ENCODE measurements at places on chromosomes 13 and 19.

- no peak for DNase-seq
These were observed 71.9 kb upstream of the KLF12 start for GRCh38 chr13:74206061-74206561.

- DNase-seq: no peak
These were observed 89.3 kb downstream of the MIPEP start for GRCh38 chr13:23799945-23800344.

DNA sequence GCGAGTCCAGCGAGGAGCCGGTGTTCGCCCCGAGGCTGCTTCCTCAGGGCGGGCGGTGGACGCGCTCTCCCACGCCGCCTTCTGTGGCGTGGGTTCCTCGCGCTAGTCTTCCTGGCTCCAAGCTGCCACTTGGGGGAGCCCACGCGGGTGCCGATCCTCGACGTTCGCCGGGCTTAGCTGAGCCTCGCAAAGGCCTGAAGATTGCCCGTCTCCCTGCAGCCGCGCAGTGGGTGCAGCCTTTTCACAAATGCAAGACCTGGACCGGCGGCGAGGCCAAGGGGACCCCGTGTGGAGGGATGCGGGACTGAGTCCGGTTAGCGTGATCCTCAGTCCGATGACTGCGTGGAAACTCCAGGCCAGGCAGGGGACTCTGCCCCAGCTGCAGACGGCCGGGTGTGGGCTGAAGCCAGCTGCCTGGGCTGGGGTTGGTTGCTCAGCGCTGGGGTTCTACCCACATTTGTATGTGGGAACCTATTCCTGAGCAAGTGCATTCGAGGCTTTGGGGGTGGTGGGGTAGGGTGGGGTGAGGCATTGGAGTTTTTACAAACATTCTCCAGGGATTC, 16.6 kb upstream of the LRP3 start:
- DNase-seq: no peak

DNA sequence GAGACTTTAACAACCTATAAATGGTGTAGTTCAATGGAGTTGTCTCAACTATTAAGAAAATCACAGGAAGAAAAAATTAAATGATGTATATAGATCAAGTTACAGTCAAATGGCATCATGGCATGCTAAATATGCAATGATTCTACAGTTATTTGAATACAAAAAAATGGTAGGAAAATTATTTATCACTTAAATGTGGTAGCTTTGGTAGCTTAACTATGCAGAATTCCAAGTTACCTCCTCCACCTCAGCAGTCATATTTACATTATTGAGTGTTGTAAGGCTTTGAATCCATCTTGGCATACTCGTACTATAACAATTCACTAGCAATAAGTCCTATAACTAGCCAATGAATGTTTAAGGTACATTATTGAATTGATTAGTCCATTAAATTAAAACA, 36.8 kb downstream of the CAB39L start:
- DNase-seq: no peak

GRCh38 chr13:32232263-32232662, 82.9 kb downstream of the ZAR1L start:
- no peak for DNase-seq

GRCh38 chr19:52648336-52649016, 10.3 kb upstream of the ZNF83 start:
- no peak for DNase-seq

- no peak for DNase-seq
These were observed 277.8 kb downstream of the ABCC4 start for GRCh38 chr13:95023405-95023804.

DNA sequence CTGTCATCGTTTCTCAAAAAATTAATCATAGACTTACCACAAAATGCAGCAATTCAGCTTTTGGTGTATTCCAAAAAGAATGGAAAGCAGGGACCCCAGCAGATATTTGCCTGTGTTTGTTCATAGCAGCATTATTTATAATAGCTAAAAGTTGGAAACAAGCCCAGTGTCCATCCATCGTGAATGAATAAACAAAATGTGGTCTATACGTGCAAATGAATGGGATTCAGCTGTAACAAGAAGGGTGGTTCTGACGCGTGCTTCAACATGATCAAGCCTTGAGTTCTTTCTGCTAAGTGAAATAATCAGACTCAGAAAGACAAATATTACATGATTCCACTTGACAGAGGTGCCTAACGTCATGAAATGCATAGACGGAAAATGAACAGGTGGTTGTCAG, 36.4 kb downstream of the PSG11 start:
- peak; percentile 14 for DNase-seq

DNA sequence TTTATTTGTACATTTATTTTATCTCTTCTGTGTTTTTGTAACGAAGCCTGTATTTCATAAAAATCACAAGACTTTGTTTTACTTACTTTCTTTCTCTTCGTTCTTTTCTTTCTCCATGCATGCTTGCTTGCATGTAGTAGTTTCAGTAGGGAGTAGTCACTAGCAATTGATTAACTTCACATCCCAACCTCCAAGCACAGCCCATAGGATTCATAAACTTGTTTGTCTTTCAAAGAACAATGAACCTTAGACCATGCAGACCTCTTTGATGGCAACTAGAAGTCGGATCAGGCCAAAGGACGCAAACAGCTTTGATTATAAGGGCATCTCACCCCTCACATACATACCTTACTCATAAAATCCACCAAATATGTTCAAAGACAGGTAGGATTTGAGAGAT, 3.1 kb upstream of the PRR20A start:
- no peak for DNase-seq

DNA sequence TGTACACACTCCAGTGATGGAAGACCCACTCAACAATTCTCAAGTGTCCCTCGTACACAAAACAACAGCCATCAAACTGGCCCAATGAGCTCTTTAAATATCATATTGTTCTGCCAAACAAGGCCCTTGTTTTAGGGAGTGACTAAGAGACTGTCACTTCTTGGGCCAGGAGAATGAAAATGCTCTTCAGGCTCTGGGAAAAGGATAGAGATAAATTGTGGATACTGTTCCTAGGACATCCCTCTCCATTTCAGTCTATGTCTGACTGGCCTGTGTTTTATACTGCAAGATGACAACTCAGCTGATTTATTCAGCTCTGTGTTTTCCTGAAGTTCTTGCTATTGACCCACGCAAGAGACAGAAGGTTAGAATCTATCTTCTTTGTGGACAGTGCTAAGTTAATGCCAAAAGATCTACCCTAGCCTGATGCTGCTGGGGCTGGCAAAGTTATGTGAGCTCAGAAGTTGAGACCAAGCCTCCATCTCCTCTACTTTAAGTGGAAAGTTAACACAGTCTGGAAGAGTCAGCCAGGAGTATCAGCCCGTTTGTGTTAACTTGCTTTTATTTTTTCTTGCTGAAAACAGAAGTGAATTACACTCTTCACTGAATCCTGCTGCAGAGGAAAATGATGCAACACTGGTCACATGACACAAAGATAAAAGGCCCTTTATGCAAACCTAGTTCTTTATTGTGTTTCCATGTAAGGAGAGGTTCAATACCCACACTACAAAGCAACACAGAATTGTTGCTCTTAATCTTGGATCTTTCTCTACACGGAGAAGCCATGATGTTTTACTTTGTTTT, 14.6 kb downstream of the FRY start:
- DNase-seq: peak; percentile 38

- DNase-seq: no peak
These were observed 4.7 kb downstream of the PRR36 start for GRCh38 chr19:7869453-7869909.

DNA sequence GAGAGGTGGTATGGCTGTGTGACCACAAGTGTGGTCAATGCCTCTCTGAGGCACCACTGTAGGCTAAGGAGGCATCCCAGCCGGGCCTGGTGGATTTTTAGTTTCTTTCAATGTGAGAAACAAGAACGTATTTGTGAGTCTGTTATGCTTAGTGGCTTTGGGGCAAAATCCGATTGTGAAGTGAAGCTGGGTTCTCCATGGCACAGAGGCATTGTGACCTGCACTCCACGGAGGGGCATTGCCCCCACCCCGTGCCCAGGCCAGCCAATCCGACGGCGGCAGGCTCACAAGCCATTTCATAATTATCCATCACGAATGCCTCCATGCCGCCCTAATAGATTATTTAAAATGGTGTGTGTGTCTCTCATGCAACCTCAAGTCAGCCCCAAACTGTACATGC, 151.6 kb downstream of the ZNF536 start:
- DNase-seq: no peak

GRCh38 chr13:39401756-39402155, 201.2 kb downstream of the LHFPL6 start:
- no peak for DNase-seq

GRCh38 chr19:6010107-6010506, 32.2 kb upstream of the RANBP3 start:
- DNase-seq: no peak

DNA sequence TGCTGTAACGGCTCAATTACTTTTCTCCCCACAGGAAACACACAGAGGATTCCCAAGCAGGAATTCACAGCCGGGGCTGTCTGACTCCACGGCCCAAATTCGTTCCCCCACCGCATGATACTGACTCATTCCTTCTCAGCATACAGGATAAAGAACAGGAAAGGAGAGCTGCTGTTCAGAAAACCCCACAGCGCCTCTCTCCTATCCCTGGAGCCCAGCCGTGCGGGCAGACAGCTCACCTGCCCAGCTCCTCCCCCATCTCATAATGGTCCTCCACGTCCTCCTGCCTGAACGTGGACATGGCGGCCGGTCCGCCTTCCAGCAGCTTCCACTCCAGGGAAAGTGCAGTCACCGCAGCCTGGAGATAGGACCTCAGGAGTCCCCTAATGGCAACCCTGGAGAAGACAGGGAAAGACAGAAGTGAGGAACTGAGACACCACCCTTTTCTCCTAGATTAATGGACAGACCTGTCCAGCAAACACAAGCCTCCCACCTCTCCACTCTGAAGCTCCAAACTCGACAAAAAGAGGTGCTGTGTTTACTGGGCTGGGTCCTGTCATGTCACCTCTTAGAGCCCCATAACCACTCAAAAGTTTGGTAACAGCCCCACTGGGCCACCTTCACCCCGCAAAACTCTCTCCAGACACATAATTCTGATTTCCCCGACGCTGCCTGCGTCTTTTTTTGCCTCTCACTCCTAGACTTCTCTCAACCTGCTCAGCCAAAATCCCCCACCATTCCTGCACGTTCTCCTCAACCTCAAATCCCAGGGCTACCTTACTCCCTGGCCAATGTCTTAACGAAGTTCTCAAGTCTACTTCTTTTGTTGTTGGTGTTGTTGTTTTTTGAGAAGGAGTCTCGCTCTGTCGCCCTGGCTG, 1.2 kb downstream of the DAPK3 start:
- no peak for DNase-seq

GRCh38 chr19:38270587-38271167, 6.3 kb downstream of the SPINT2 start:
- DNase-seq: no peak

- DNase-seq: no peak
These were observed 4.2 kb downstream of the PRR12 start for GRCh38 chr19:49594993-49595818.

DNA sequence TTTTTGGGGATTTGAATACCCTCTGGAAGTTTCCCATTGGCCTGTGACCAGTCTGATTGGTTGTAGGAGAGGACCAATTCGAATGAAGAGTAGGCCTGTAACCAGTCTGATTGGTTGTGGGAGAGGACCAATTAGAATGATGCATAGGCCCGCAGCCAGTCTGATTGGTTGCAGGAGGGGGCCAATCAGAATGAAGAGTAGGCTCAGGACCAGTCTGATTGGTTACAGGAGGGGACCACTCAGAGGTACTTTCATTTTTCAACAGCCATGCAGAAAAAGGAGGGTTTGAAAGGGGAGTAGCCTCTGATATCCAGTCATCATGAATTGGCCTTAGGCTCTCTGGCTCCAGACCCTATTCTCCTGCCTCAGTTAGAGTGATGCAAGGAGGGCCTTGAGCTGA, 30.4 kb upstream of the SLC1A5 start:
- DNase-seq: no peak

GRCh38 chr19:5851302-5851701, at the start of gene FUT3:
Gene FUT3 (minus strand): TSS chr19:5851449.
- no peak for DNase-seq

DNA sequence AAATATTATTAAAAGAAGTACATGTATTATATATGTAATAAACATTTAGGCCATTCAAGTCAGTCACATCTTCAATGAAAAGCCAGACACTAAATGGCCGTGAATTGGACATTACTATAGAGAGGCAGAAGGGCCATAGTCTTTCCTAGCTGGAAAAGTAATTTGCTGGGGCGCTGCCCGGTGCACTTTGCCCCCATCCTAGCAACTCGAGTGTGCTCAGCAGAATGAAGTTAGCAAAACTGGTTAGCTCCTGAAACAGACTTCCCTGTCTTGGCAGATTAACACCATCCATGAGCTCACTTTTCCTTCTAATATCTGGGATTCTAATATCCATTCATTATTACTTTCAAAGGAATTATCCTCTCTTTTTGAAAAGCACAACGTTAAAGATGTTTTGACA, 2.8 kb upstream of the SPRYD7 start:
- no peak for DNase-seq

GRCh38 chr13:97388373-97388772, 45.6 kb upstream of the RAP2A start:
- no peak for DNase-seq

- no peak for DNase-seq
These were observed 2.3 kb upstream of the PRR22 start for GRCh38 chr19:5786593-5787408.

- no peak for DNase-seq
These were observed 21.7 kb downstream of the ZNF274 start for GRCh38 chr19:58204566-58204965.

GRCh38 chr13:31631746-31632145, 107.6 kb upstream of the RXFP2 start:
- no peak for DNase-seq

- DNase-seq: no peak
These were observed 9.9 kb upstream of the ATG4D start for GRCh38 chr19:10533646-10534386.

DNA sequence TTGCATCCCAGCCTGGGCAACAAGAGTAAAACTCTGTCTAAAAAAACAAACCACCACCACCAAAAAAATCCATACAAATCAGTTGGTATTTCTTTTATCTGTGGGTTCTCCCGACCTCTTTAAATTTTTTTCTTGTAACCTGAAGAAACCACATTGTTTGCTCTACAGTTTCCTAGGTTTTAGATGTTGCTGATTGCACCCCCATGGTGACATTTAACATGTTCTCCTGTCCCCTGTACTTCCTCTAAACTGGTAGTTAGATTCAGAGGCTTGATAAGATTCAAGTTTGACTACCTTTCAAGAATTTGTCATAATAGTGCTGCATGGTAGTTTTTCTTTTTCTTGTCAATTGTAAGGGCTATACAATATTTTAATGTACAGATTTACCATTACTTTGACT, 24.0 kb downstream of the ALG5 start:
- no peak for DNase-seq

- DNase-seq: no peak
These were observed 30.4 kb upstream of the GRTP1 start for GRCh38 chr13:113394339-113394640.

DNA sequence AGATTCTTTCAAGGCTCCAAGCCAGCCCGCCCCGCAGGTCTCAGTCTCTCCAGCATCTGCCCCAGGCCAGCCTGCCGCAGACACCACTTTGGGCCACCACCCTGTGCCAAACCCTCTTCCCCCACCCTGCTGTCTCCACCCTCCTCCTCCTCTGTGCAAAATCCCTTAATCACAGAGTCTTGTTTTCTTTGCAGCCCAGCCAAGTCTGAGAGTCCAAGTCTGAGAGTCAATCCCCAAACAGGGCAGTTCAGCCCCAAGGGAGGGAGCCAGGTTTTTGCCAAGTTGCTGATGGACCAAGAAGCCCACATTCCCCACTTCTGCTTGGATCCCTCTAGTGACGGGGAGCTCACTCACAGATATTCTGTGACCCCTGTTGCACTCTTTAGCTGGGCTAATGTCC, 3.1 kb downstream of the ADAMTS10 start:
- DNase-seq: no peak

GRCh38 chr19:39797083-39797482, 18.4 kb downstream of the LEUTX start:
- DNase-seq: no peak

Measured in NCI-H1694 (cell line).